ENCODE measurements at places on chromosomes 2 and 18.

DNA sequence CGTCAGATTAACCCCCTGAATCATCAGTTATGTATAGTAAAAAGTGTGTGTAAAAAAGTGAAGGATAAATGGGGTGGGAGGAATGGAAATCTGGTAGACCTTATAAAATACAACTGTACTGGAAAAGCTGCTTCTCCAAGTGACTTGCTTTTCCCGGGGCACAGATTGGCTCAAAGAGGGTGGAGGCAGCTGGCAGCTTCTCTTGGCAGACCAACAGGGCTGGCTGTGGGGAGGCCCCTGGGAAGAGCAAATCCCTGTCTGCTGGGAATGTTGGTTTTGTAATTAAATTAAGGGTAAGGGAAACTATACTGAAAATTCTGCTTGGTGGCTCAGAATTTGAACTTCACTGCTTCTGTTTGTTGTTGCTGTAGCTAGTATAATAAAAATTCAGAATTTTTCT lies 154.2 kb upstream of the DLX2 start:
- DNase-seq, result no peak

DNA sequence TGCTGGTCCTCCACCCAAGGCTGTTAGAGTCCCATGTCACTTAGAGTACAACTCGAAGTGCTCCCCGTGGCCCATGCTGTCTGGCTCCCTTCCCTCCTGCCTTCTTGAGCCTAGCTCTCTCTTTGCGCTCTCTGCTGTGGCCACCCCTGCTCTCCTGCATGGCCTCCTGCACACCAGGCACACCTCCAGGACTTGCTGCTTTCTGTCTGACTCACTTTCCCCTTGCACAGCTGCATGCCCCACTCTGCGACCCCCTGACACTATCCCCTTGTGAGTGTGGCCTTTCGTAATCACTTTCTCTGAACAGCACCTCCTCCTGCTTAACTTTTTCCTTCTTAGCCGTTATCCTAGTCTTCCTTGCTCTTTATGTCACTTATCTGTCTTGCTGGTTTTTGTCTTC lies 343.6 kb downstream of the TGIF1 start:
- DNase-seq, result no peak

DNA sequence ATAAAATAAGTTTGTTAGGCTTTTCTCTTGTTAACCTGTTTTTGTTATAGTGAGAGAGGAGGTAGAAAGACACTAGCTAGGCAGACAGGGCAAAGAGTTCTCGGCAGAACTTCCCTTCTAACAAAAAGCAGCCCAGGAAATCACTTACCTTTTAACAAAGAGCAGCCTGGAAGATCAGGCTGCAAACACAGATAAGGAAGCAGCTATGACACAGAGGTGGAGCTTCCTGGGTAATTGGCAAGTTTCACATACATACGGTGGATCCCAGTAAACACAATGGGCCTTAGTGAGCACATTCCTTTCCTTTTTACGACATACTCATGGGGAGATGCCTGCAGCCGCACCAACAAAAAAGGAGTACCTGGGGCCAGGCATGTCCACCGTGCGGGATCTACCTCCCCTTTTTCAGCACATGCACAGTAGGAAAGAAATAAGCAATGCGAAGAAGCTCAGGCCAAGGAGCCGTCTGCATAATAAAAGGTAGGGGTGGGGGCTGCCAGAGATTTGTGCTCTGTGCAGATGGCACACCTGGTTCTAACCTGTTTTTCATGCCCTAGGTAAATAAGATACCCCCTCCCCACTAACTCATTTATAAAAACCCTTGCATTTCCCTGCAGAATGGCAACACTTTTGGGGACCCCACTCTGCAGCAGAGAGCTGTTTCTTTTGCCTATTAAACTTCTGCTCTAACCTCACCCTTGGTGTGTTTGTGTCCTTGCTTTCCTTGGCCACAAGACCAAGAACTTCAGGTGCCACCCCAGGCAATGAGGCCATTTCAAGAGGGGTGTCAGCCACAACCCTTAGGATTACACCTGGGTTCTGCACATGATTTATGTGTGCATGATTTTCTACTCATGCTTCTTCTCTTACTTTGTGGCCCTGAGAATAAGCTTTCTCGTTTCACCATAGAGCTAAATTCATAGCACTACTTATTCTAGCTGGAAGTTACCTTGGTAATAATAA lies 26.5 kb downstream of the MDH1 start:
- no peak for DNase-seq

- DNase-seq, result no peak
Measured at GRCh38 chr2:14261771-14262170, 370.7 kb upstream of the LRATD1 start.

DNA sequence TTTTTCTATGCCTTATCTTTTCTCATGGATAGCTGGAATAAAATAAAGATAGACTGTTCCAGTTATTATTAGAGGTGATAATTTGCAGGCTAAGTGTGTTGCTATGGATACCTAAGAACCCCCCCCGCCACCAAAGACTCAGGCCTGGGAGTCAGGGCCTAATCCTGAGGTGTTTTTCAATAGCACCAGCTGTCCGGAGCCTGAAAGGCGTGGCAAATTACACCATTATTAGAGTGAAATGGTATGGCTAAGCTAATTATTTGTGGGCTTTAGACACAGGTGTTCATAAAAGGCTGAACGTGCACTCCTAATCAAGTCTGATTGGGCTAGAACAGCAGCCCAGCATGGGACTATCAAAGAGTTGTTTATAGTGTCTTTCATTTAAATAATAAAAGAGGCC lies 293.2 kb upstream of the DCC start:
- no peak for DNase-seq

DNA sequence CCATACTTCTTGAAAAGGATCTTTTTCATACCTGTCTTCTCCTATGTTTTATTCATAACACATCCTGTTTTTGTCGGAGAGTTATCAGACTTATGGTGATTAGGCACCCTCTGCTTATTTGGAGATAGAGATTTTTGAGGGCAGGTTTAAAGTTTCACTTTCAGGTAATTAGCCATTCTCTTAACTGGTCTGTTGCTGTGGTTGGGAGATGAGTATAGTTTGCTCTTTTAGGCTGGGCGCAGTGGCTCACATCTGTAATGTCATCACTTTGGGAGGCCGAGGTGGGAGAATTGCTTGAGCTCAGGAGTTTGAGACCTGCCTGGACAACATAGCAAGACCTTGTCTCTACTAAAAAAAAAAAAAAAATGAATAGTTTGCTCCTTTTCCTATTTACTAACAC lies 25.3 kb downstream of the SFTPB start:
- no peak for DNase-seq

- DNase-seq, result no peak
Measured at GRCh38 chr2:204507636-204508035, 37.6 kb upstream of the PARD3B start.

DNA sequence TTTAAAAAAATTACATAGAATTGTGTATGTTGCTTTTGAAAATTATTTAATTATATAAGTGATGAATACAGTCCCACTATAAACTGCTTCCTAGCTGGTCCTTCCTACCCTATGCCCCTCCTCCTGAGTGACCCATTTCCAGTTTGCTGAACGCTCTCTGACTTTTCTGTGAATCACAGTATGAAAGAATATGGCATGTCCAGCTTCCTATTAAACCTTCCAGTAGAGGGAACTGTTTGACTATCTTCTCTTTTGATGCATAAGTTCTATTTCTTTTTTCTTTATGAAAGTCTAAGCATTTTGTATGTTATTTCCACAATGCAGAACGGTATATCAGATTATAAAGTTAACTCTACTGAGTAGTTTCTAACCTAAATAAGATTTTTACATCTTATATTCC lies 41.3 kb downstream of the PSMG2 start:
- no peak for DNase-seq

GRCh38 chr2:6523476-6523875 lies 342.2 kb downstream of the CMPK2 start:
- no peak for DNase-seq

GRCh38 chr2:98952966-98953365 lies 16.9 kb upstream of the CRACDL start:
- no peak for DNase-seq

DNA sequence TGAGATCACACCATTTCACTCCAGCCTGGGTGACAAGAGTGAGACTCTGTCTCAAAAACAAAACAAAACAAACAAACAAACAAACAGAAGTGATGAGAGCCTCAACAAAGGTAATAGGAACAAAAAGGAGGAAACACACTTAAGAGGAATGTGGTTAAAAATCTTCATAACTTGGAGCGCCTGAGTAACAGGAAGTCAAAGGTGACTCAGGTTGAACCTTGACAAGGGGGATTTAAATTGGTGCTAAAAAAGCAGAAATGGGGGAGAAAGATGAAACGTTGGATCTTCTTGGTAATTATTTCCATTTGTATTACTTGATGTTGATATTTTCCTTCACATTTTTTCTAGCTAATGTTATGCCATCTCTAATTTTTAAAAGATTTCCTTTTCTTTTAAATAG lies 318.5 kb upstream of the TCF4 start:
- DNase-seq, result no peak

GRCh38 chr2:38185012-38185491 lies 109.1 kb upstream of the CYP1B1 start:
- DNase-seq, result no peak

DNA sequence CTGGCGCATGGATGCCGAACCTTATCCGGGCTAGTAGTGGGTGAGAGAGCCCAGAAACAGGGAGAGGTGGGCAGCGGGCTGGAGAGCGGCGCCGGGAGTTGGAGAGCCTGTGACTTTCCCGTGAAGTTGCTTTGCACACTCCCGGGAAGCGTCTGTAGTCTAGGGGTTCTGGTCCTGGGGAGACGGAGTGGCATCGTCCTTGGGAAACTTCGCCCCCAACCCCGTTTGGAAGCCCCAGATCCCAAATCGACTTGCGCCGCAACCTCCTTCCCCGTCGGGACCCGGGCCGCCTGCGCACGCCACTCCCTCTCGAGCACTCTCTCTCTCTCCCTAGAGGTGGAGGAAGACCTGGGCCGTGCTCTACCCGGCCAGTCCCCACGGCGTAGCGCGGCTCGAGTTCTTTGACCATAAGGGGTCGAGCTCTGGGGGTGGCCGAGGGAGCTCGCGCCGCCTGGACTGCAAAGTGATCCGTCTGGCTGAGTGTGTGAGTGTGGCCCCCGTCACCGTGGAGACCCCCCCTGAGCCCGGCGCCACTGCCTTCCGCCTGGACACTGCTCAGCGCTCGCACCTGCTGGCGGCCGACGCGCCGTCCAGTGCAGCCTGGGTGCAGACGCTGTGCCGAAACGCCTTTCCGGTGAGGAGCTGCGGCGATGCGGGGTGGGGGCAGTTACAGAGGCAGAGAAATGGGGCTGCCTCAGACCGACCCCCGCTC lies 456 bp downstream of the DOK1 start:
- no peak for DNase-seq

DNA sequence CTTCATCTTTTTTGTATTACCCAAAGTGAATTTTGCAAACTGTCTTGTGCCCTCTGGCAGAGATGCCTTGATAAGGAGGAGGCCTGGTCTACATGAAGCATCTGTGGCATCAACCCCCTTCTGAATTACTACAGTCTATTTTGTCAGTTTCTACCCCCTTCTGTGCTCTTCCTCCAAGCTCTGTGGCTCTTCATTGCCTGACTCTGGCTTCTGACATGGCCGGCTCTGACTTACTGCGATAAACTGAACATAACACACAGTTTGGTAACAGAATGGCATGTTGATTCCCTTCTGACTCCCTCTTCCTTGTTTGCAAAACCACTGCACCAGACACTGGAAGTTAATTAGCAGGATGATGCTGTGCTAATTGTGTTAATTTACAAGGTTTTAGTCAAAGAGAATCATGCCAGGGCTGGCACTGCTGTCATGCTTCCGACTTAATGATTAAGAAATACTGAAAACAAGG lies 122.5 kb downstream of the FIGN start:
- no peak for DNase-seq

DNA sequence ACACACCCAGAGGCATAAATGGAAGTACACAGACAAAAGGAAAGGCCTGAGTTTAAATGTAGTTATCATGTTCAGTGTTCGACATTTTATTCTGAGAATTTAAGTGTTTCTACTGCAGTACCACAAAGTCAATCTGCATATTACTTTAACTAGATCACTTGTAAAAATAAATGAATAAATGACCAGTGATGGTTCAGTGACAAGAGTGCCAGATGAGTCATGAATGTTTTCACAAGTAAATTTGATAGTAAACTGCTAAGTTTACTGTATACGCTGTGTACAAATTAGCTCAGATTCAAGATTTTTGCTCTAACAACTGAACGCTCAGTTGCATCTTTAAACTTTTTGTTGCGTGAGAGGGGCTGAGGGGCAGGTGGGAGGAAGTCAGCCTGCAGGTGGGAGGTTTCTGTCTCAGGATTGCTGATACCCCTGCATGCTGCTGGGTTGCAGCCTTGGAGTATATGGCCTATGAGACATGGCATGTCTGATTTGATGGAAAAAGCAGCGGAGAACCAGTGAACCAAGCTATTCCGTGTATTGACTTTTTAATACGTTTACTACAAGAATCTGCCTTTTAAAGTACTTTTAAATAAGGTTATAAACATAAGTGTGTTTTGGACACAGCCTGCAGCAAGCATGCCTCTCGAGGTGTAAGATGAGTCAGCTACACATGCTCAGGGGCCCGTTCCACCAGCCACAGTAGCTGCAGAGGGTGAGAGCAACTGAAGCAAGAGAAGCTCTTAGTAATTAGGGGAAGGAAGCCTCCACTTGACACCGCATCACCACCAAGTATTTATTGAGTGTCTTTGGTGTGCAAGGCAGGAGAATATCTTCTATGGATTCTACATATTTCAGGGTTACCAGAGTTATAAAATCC lies 245.1 kb downstream of the NEDD4L start:
- no peak for DNase-seq

DNA sequence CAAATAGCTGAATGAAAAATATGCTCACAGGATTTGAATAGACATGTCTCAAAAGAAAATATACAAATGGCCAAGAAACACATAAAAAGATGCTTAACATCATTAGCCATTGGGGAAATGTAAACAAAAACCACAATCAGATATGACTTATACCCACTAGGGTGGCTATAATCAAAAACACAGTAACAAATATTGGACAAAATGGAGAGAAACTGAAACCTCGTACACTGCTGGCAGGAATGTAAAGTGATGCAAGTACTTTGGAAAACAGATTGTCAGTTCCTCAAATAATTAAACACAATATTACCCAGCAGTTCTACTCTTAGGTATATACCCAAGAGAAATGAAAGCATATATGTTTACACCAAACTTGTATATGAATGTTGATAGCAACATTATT lies 213.0 kb downstream of the PHLPP1 start:
- no peak for DNase-seq

DNA sequence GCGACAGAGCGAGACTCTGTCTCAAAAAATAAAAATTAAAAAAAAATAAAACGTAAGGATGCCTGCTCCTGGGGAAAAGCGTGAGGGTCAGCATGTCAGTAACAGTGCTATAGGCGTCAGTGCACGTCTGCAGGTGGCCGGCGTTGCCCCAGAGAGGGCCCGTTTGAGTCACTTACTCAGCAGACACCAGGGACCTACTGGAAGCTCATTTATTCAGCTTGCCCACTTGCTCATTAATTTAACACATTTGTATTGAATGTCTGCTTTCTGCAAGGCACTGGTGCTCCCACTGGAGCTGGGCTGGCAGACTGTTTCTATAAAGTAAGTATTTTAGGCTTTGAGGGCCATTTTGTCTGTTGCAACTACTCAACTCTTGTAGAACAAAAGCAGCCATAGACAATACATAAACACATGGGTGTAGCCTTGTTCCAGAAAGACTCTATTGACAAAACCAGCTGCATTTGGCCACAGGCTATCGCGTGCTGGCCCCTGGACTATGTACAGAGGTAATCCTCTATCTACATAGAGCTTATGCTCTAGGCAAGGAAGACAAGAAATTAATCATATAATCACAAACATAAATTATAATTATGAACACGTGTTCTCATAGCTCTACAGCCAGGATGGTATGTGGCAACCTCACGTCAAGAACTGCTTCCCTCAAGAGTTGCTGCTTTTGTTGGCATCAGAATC lies 73.2 kb downstream of the KLHL29 start:
- no peak for DNase-seq

- no peak for DNase-seq
Measured at GRCh38 chr2:174344716-174345461, 10.1 kb downstream of the SP9 start.

Data from omental fat pad (tissue), 4 donors.